MG63 (cell line): ENCODE measurements at places on chromosomes 12 and 14. TPM values are rescaled to one million over a fixed set of nuclear protein-coding genes. Genes with fewer than 3 reads are reported as not detected.

GRCh38 chr12:21221778-21222177 lies 90.8 kb downstream of the SLCO1B1 start:
- DNase-seq = no peak

DNA sequence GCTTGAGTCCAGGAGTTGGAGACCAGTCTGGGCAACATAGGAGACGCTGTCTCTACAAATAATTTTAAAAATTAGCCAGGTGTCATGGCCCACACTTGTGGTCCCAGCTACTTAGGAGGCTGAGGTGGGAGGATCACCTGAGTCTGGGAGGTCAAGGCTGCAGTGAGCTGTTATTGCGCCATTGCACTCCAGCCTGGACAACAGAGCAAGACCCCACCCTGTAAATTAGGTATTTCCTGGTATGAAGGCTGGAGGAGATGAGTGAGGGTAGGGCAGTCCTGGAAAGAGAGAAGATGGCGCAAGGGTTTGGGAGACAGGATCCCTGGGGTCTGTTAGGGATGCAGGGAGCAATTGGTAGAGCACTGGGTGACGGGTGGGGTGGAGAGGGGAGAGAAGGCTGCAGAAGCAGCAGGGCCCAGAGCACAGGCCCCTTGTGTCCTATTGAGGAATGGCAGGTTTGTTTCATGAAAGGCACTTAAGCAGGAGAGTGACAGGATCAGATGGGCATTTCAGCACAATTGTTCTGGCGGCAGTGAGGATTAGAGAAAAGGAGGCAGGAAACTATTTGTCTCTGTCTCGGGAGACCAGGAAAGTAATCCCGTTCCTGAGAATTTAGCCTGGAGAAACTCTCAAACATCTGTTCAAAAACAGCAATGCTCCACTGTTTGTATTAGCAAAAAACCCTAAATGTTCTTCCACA lies 47.2 kb upstream of the KTN1 start:
- no peak for DNase-seq

DNA sequence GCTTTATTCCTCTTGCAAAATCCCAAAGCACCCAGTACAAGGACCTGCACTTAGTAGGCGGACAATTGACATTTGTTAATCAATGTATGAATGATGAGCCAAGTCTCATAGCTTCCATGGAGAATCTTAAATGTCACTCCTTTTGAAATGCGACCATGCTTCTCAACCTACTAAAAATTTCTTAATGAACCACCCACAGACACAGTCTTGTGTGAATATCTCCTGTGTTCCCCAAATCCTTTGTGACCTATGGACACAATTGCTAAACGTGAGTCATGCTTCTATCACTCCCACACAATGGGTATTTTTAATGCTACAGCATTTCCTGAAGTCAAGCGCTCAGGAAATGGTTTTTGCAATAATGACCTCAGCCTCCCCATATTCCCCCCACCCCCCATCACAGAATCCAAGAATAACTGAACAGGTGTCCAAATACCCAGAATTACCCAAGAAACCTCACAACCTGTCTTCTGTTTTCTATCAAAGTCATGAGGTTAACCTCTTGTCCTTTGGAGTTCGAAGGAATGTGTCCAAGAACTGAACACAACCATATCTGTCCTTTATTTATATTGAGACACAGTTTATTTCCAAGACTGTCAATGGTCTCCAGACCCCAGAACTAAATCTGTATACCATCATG lies 163.6 kb upstream of the PLEKHG7 start:
- peak; percentile 14 for DNase-seq

DNA sequence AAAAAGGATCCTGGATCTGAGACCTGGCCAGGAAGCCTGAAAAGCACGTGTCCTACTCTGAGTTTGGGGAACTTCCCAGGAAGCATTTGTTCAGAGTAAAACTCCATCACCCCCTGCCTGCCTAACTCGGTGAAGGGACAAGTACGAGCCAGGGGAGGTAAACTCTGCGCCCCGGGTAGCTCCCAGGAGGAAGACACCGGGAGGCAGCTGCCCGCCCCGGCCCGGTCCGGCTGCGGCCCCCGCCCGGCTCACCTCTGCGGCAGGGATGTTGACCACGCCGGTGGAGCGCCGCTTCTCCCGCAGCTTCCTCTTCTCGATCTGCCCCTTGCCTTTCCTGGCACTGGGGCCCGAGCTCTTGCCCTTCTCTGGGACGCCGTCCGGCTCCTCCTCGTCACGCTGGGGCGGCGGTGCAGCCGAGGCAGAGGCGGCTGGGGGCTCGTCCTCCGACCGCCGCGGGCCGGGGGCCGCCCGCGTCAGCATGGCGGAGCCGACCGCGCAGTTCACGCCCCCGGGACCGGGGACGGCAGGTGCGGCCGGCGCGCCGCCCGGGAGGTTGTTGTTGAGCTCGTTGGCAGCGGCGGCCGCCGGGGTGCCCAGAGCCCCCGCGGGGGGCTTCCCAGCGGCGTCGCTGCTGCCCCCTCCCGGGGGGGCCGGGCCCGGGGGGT lies 1.2 kb downstream of the PAWR start:
- peak; percentile 47 for DNase-seq

DNA sequence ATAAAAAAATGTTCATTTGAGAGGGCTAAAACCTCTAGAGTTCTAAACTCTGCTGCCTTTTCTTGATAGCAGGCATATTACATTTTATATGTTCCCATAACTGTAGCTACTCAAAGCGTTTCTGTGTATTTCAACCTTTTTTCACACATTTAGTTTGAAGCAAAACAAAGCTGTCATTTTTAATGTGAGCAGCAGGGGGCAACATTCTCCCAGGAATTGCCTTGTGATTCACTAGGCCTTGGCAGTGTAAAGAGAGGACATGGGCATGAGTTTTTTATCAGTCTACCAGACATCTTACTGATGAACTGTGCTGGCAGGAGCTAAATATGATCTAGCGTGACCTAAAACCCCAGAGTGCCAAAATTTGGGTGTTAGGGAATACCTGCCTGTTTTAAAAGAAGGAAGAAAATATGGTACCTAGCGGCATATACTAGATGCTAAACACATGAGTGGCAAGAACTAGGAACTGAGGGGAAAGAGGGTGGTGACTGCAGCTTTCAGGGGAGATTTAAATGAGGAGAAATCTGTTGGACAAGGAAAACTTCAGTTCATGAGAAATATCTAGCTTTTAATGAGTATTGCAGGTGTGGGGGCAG lies 65.3 kb downstream of the IFT43 start:
- no peak for DNase-seq

- DNase-seq = no peak
Measured at GRCh38 chr14:31208546-31209424, 1.2 kb upstream of the HECTD1 start.

GRCh38 chr12:19298836-19299605 lies 140.3 kb upstream of the AEBP2 start:
- no peak for DNase-seq

DNA sequence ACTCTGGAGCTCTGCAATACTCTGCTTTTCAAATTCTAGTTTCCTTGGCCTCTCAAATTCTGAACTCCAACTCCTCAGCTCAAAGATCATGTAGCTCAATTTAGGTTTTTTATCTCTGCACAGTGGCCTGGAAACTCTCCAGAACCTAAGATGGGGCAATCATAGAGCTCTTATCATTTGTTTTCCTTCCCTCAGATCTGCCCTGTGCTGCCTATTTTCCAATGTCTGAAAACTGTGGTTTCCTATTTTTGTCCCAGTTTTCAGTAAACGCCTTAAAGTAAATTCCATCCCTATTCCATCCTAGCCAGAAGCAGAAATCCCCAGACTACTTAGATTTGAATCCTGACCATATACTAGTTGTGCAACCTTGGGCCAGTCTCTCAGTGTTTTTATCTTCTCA lies 73.2 kb downstream of the CEP83 start:
- no peak for DNase-seq

- DNase-seq = peak; percentile 97
Measured at GRCh38 chr12:6180268-6181051, 19.7 kb upstream of the CD9 start.

DNA sequence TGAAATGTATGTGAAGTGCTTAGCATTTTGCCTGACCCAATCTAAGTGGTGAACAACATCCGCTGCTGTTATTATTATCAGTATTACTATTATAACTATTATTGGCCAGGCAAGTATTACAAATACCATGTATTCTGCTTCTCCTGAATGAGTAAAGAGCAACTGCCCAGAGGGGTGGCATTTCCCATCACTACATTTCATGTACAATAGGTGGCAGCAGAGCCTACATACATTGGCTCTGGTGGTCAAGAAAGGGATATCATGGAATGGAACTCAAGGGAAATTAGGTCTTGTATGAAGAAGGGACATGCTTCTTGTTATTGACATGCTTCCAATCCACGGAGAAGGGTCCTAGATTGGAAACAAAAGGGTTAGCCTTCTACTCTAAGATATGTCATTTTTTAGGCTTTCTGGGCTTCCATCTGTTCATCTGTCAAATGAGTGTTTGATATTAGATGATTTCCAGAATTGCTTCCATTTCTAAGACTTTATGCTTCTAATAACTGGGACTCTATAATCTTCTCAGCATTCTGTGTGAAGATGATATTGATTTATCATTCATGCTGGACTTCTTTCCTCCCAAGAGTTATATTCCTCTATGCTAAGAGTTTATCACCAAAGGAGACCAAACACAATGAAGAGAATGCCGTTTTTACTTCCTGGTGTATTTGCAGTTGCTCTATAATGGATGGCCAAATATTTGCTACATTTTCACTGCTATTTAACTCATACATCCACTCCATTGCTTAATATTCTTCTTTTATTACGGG lies 239.1 kb downstream of the SSPN start:
- peak; percentile 17 for DNase-seq

GRCh38 chr12:52658196-52658595 lies 6.2 kb upstream of the KRT2 start:
- DNase-seq = no peak

- DNase-seq = no peak
Measured at GRCh38 chr12:6382371-6382770, 1.6 kb upstream of the LTBR start.

GRCh38 chr12:120066341-120066740 lies 50.2 kb downstream of the RAB35 start:
- no peak for DNase-seq

DNA sequence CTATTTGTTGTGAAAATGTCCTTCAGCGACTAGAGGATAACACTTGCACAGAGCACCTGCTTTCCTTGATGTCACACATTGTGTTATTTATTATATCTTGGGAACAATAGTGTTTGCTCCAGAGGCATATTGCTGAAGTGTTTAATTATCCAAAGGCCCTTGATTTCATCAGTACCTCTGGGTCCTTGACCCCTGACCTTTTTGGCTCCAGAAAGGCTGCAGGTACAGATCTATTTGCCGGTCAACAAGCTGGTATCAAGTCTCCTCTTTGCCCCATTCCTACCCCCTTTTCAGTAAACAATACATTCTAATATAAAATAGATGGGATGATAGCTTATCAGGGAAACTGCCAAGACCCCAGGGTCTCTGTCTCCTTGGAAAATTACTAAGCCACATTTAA lies 206.8 kb downstream of the DACT1 start:
- DNase-seq = no peak

DNA sequence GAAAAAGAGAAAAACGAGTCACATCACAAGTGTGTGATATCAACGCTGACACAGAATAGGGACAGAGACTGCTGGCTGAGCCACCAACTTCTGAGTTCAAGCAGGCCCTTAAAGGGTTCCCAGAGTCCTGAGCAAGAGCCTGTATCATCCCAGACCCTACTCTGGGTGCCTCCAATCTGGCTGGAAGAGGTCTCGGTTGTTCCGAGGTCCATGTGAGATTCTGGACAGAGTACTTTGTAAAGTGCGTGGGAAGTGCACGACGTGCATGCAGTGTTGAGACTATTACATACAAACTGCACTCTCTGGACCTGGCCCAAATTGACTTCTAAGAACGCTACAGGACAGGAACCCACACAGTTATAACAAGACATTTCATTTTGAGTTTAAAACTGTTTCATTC lies 40.6 kb downstream of the MOK start:
- no peak for DNase-seq

DNA sequence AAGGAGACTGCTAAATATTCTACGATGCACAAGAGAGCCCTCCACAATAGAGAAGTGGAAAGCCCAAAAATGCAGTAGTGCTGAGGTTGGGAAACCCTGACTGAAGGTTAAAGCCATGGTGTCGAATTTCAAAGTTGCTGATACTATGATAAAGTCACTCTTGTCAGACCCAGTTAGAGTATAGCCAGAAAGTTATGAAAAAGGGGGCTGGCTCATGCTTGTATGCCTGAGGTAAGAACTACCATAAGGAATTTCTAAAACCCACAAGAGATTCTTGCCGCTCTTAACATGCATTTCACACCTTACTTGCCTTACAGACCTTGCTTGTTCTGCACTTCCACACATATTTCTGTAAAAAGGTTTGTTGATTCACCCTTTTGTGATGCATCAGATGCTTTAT lies 184.6 kb downstream of the SLC6A15 start:
- DNase-seq = no peak

- no peak for DNase-seq
Measured at GRCh38 chr14:42185718-42186117, 579.0 kb downstream of the LRFN5 start.

DNA sequence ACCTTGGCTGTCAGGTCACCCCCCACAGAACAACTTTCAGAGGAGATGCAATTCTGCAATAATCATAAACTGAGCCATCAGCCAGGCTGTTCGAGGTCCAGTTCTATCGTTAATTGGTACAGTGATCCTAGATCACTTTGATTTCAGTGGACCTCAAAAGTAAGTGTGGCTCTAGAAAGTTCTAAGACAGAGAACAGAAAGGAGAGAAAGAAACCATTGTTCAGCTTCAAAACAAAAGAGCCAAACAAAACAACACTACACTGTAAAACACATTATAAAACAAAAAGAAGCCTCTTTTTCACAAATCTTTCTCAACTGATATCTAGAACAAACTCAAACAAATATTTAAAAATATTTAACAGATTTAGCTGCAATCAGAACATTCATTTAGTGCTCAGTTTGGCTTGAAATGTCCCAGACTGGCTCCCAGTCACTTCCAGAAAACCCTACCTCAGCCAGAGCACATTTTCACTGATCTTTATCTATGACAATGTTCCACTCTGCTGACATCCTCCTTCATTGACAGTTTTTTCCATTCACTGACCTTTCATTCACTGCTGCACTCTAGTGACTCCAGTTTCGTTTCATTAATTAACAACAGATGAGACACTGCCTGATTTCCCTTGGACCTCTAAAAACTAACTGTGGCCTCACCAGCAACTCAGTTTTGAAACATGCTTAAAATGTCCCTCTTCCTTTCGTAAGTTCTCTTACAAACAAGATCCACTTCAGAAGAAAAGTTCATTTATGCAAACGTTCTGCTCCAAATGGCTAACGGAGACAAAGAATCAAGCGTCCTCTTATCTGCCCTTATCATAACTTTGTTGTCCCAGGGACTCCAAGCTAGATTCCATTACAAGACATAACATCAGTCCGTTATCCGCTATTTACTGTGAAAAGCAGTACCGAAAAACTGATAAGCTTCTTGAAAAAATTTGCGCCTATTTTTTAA lies 56.8 kb downstream of the DUSP16 start:
- no peak for DNase-seq

ENDOU gene
- not detected in 2 replicates for total RNA-seq

ERBB3 gene
- 0.56 TPM in 1 of 2 replicates, not detected in the other for total RNA-seq

NUDT4 gene
- total RNA-seq = 45.9 and 53.3 TPM in 2 replicates

PTPRO gene
- 0.15 and 1.3 TPM in 2 replicates for total RNA-seq

TAS2R7 gene
- not detected in 2 replicates for total RNA-seq

FOXA1 gene
- total RNA-seq = 0.64 TPM in 1 of 2 replicates, not detected in the other

LRTM2 gene
- not detected in 2 replicates for total RNA-seq

PROX2 gene
- not detected in 2 replicates for total RNA-seq

AMIGO2 gene
- total RNA-seq = 6.3 and 10.5 TPM in 2 replicates

CIT gene
- total RNA-seq = 4.1 and 5.6 TPM in 2 replicates

HOTAIR gene
- 4.2 and 4.5 TPM in 2 replicates for total RNA-seq

NAV3 gene
- 6.7 and 20.7 TPM in 2 replicates for total RNA-seq

TMCC3 gene
- total RNA-seq = not detected in 2 replicates

ALX1 gene
- total RNA-seq = 1.2 and 4.0 TPM in 2 replicates
